Muscle of leg (tissue), 16 donors: ENCODE measurements at places on chromosomes 6 and 20. TPM values are rescaled to one million over a fixed set of nuclear protein-coding genes. Genes with fewer than 3 reads are reported as not detected.
A peak's percentile ranks its signal among the peaks of the same experiment; 100 is the strongest.

DNA sequence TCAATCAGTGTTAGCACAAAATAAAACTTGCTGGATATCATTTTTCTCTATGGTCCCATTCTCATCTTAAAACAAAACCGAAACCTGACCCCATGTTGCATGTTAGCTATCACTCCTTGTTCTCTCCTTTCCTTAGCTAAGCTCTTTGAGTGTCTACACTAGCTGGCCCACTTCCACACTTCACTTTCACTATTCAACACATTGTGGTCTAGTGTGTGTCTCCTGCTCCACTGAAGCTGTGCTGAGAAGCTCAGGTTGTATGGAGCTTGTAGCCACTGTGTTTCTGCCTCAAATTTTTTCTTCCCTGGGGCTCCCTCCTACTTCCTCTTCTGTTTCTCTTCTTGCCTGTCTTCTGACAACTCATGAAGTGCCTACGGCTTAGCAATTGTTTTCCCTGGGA is 223.0 kb downstream of the NKAIN2 start:
- DNase-seq = no peak

DNA sequence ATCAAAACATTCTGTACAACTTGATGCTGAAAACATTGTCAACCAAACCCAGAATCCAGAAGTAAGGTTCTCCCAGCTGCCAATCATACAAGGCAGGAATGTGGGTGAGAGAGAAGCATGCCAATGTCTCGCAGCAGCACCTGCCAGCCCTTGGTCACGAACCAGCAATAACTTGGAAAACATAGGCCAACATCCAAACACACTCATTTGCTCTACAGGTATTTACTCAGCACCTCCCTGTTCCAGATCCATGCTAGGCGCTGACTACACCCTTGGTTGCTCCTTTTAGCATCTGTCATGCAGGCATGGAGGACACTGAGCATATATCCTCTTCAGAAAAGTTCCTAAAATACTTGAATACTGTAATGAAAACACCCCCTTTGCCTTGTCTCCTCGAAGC is 63.6 kb downstream of the FAXC start:
- no peak for DNase-seq

- peak; percentile 57 for DNase-seq
These were observed 156.8 kb downstream of the DNAH8 start for GRCh38 chr6:38871741-38872568.

The VSX1 gene
- polyA plus RNA-seq = not detected

The TP53RK gene
- polyA plus RNA-seq = 9.5 TPM

The KCNK15 gene
- 0.13 TPM for polyA plus RNA-seq

The MAFB gene
- polyA plus RNA-seq = 10.5 TPM
